ENCODE measurements at places on chromosomes 5 and 9.

DNA sequence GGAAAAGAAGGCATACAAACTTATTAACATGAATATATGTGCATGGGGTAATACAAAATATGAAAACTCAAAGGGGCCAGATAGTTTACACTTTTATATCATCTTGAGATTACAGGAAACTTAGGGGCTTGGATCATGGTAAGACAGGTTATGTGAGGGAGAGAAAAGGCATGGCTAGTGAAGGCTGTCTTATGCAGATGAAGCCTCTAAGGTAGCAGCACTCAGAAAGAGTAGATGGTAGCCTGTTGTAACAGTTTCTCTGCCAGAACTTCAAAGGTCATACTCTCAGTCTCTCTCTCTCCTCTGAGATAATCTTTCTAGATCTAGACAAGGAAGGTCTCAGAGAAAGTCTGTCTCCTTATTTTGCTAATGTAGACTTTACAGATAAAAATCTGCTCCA lies 57.2 kb upstream of the FGF10 start:
- no peak for DNase-seq

DNA sequence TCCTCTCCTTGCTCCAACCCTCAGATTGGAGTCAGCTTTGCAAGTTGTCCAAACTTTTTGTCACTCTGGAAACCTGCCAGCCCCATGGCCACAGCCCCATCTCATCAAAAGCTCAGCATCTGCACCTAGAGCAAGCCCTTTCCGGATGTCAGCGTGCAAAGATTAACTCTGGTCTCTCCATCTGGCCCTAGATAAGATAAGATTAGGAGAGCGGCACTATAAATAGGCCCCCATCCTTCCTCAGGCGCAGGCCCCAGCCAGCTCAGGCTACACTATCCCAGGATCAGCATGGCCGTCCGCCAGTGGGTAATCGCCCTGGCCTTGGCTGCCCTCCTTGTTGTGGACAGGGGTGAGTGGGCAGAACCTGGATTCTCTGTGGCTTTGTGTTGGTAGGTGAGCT lies at the start of gene SPINK4:
Gene SPINK4 (plus strand): TSS at position 247 of the 400 bp plus-strand sequence. CDS start 42 bp downstream, at position 289.
- no peak for DNase-seq

- DNase-seq = no peak
These were observed 418.0 kb downstream of the SPATA31D1 start for GRCh38 chr9:82406456-82407085.

DNA sequence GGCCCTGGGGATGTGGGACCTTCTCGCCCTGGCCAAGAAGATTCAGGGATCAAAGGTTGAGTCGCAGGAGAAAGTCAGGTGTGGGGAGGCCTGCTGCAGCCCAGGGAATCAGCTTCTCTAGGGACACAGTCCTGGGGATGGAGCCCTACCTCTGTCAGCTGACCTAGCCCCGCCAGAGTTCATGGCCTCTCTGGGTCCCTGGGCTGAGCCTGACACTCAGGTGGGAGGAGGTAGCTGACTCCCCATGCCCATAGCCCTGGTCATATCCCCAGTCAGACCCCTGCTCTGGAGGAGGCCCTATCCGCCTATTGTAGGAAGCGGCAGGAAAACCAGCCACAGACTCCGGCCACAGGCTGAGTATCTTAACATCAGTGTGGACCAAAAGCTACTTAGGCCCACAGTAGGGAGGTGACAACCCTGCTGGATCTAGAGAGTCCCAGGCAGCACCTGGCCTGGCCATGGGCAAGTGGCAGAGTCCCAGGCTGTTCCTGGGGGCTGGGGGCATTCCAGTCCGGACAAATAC lies 15.0 kb upstream of the MRNIP start:
- DNase-seq = no peak

DNA sequence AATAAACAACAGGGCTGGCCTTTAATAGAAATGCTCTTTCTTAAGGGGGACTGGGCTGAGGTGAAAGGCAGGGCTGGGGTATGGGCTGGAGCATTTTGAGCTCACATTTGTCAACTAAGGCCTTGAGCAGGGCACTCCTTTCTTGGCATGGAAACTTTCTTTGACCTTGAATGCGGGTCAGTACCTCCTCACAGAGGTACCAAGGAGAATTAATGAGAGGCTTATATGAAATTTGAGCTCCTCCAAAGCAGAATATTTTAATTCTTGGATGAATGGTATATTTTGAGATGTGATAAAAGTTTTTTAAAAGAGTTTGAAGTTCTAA lies 3.1 kb downstream of the CYSTM1 start:
- no peak for DNase-seq

- no peak for DNase-seq
These were observed 9.7 kb downstream of the MPDZ start for GRCh38 chr9:13269589-13270452.

GRCh38 chr5:10635867-10636350 lies 72.0 kb downstream of the ANKRD33B start:
- no peak for DNase-seq

DNA sequence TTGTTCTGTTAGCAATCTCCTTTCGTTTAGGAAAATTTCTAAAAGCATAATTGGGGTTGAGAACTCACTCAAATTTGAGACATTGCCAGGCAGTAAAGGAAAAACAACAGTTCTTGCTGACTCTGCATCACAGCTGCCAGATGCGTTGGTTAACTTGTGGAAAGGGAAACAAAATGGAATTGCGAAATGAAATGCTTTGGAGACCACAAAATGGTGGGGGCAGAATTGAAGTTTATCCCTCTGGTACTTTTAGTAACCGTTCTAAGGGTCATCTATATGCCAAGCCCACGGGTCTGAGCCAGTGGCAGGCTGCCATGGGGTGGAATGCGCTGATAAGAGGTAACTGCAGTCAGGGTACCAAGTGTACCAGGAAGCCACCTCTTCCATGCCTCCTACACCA lies 28.6 kb upstream of the SELENOP start:
- DNase-seq = no peak

DNA sequence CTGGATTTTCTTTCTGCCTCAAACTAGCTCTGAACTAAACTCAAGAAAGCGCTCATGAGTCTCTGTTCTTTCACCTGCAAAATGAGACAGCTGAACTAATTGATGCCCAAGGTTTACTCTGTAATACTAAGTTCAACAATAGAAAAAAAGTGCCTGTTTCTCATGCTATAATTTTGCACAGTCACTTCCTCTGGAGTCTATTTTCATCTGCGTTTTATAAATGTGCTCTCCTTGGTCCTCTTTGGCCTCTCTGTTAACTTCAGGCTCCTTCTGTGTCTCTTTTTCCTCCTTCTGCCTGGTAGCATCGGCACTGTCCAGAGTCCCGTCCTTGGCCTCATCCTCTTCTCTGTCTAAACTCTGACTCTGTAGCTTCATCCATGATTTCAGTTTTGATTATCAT lies 311.9 kb upstream of the TLE4 start:
- DNase-seq = no peak

- DNase-seq = no peak
These were observed 498.1 kb downstream of the TLE1 start for GRCh38 chr9:81191222-81191621.

GRCh38 chr9:121286973-121287741 lies 19.2 kb downstream of the GSN start:
- DNase-seq = no peak

DNA sequence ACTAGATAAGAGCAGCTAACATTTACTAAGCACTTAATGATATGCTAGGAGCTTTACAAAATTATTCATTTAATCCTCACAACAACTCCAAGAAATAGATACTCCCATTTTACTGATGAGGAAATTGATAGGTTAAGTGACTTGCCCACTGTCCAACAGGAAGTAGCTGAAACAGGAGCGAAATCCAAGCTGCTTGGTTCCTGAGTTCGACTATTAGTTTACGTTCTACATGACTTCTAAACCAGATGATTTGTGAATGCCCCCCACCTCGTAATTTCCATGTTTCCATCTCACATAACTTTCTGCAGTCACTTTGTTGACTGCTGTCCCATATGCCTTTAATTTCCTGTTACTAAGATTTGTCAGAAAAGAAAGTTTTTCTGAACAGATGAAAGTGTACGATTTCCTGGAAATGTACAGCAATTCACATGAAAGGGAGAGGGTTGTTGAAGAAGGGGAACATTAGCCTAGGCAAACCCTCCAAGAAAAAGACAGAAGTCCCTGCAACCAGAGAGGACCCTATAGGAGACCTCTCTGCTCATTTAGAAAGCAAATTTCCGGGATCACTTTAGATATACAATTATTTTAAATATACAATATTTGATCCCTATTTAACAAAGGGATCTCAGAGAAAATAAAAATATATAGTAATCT lies 279.1 kb upstream of the EFNA5 start:
- DNase-seq = no peak

DNA sequence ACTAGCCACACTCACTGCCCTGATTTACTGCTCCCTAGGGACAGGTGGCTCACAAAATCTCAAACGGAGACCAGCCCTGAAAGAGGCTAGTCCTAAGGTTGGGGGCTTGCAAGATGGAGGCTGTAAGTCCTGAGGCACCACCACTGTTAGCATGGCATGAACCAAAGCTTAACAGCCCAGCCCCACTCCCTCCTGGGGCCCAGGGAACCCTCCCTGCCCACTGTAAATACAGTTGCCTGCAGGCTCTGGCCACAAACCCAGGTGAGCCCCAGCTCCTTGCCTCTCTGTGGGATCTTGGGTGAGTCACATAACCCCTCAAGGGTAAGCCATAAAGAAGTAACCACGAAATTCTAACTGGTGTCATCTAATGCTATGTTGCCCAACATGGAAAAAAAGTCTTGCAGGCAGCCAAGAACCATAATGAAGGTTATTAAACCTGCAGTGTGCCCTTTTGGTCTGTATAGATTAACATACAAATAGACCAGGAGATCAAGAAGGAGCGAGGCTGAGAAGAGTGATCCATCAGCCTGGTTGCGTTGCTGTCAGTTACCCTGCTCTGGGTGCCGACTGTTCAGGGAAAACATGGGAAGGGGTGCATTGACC lies 1.7 kb upstream of the POMT1 start:
- peak; percentile 44 for DNase-seq

DNA sequence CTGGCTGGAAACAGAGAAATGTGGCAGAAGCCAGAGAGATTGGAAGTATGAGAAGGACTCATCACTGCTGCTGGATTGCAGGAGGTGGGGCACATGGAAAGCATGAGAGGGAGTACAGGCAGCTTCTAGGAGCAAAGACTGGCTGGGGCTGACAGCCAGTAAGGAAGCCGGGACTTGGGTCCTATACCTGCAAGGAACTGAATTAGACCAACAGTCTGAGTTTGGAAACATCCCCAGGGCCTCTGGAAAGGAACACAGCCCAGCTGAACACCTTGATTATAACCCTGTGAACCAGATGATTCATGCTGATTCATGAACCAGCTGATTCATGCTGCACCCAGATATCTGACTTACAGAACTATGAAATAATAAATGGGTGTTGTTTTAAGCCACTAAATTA lies 93.4 kb downstream of the OSTF1 start:
- no peak for DNase-seq

DNA sequence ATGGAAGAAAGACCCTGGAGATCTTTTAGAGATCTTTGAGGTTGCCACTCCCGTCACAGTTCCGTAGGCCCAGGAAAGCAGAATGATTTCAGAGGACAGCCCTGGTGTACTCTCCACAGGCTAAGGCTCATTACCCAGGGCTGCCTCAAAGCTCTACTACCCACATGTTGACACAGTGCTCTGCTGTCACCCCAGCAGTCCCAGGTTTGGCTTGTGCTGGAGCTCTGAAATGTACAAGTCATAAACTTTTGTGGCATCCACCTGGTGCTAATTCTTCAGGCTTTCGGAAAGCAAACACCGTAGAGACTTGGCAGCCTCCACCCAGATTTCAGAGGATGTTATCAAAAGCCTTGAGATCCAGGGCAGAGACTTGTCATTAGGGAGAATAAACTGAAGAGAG lies 136.5 kb downstream of the MTRR start:
- no peak for DNase-seq

- no peak for DNase-seq
These were observed 14.0 kb upstream of the GPR151 start for GRCh38 chr5:146529984-146530383.

DNA sequence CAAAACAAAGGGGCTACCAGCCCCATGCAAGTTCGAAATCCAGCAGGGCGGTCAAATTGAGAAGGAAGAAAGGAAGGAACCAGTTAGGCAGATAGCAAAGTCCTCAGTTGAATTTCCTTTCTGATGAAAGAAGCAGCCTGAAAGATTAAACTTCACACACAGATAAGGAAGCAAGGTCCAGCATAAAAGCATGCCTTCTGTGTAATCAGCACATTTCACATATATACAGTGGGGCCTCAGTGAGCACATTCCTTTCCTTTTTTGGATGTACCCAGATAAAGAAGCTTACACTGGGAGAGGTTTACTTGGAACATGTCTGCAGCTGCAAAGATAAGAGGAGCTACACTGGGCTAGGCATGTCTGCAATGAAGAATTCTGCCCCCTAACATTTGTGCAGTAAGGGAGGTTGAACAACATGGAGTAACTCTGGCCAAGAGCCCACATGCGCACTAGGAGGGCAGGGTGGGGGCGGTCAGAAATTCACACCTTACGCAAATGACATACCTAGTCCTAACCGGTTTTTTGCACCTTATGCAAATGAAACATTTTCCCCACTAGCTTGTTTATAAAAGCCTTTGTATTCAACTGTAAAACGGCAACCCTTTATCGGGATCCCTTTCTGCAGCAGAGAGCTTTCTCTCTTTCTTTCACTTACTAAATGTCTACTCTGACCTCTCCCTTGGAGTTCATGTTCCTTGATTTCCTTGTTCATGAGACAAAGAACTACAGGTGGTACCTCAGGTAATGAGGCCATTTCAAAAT lies 149.7 kb upstream of the FBXL17 start:
- DNase-seq = no peak

- no peak for DNase-seq
These were observed 48.8 kb downstream of the MLANA start for GRCh38 chr9:5939530-5939929.

DNA sequence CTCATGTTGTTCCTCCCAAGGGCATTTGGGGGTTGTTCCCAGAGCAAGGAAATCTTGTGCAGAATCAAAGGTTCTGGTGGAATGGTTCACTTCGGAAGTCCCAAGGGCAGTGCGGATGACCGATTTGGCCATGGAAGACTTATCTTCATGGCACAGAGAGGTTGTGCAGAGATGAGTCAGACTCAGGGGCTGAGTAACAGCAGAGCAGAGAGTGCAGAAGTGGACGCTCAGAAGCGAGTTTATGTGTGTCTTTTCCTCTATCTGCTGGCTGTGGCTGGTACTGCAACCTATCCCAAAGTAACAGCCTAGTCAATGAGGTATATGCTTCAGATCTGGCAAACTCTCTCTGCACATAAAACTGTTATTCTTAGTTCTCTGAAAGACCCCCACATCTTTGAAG lies 118.1 kb downstream of the DPYSL3 start:
- no peak for DNase-seq

GRCh38 chr5:34977934-34978613 lies 48.7 kb downstream of the DNAJC21 start:
- DNase-seq = no peak

DNA sequence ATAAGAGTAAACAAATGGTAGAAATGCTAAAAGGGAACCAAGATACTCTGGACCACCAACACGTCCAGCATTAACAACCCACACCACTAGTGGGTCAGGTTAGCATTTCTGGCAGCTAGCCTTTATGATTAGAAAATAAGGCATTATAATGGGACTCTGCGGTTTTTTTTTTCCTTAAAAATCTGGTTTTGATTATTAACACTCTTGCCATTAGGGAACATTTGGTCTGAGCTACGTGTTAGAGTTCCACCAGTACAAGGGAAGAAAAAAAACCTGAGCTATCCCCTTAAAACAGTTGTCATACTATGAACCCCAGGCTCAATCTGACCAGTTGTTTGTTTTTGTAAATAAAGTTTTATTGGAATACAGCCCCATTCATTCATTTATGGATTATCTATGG lies 110.4 kb downstream of the NTRK2 start:
- no peak for DNase-seq

- DNase-seq = no peak
These were observed 116.5 kb downstream of the GDNF start for GRCh38 chr5:37723162-37723961.

GRCh38 chr9:34634551-34635248 lies 2.9 kb downstream of the SIGMAR1 start:
- DNase-seq = no peak

All from stimulated activated CD8-positive, alpha-beta memory T cell treated with anti-CD3 and anti-CD28 coated beads, Interleukin-12 subunit alpha, Interleukin-12 subunit beta, amount 100 ng/mL, for 1 hour (primary cell).